ENCODE measurements at places on chromosomes 11 and 22. TPM values are rescaled to one million over a fixed set of nuclear protein-coding genes. Genes with fewer than 3 reads are reported as not detected.

DNA sequence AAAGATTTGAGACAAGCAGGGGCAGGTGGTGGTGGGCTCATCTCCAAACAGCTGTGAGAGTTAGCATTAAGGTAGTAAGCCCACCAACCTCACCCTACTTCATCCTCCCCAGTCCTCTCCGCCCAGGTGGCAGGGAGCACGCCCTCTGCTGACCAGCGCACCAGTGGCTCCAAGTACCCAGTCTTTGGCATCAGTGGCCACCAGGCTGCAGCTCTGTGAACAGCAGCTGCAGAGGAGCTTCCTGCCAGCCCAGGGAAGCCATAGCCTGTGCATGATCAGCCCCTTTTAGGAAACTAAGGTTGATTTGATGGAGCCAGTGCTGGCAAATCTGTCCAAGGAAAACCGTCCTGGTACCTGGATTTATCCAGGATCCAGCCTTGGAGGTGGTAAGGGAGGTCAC lies 21.7 kb downstream of the CAVIN3 start:
- peak; percentile 48 for DNase-seq

The TRIM51 gene
- total RNA-seq: not detected

The SMIM35 gene
- total RNA-seq: not detected

The KCNK7 gene
- total RNA-seq: not detected

DNA sequence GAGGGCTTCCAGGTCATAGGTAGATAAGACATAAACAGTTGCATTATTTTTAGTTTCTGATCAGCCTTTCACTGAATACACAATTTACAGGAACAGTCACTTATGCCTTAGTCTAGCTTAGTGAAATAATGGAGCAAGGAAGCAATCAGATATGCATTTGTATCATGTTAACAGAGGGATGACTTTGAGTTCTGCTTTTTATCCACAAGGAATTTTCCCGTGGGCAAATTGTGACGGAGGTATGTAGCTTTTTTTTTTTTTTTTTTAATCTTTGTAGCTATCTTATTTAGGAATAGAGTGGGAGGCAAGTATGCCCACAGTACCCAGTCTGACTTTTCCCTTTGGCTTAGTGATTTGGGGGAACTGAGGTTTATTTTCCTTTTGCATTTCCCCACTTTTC lies 3.4 kb upstream of the NLRP10 start:
- no peak for DNase-seq

DNA sequence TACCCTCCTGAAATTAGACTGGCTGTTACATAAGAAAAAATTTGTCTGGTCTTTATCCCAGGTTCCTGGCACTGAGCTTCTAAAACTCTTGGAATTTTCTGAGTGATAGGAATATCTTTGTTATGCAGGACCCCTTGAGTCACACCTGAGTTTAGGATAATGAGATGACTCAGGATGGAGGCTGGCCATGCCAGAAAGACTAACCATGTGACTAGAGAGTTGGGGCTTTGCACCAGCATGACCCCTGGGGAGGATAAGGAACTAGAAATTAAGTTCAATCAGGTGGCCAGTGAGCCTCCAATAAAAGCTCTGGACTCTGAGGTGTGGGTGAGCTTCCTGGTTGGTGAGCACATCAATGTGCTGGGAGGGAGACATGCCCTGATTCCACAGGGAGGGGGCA lies 88.1 kb downstream of the XRRA1 start:
- no peak for DNase-seq

DNA sequence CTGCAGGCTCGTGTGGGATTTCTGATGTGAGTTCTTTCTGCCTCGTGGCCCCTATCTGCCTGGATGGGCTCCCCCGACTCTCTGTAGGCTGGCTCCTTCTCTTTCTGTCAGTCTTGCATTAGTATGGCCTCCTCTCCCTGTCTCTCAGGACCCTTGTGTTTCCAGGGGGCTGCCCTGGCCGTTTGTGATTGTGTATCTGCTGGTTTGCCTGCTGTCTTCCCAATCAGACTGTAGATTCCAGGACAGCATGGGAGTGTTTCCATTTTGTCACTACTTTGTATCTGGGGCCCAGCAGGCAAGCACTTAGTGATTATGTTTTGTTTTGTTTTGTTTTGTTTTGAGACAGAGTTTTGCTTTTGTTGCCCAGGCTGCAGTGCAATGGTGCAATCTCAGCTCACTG lies 25.6 kb downstream of the SNAP29 start:
- DNase-seq: no peak

- DNase-seq: no peak
Observed at GRCh38 chr22:40312050-40312449, 34.2 kb upstream of the ADSL start.

- no peak for DNase-seq
Observed at GRCh38 chr11:34266090-34266912, 91.5 kb downstream of the ABTB2 start.

DNA sequence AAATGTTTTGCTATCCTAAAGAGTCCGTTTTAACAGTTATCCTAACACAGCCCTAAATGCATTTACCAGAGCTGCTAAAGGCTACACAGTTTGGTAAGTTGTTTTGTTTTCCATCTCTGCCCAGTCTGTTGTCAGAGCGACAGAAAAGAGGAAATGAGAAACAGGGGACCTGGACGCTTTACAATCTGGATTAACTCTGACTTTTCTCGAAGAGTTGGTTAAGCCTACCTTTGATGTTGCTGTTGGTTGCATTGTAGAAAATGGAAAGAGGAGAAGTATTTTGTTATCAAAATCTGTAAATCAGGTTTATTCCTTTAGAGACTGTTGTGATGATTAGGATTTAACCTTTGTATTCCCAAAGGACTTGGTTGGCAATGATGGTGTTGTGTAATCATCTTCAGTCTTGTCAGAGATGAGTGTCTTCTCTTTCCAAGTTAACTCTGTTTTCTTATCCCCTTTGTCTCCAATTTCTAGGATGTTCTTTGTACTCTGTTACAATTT lies 481 bp downstream of the ANGPTL5 start:
- no peak for DNase-seq

- no peak for DNase-seq
Observed at GRCh38 chr11:25612806-25613205, 719.1 kb upstream of the ANO3 start.

The PRODH gene
- total RNA-seq: 133 TPM

- no peak for DNase-seq
Observed at GRCh38 chr11:82818409-82819043, 81.7 kb downstream of the PRCP start.

The DEUP1 gene
- not detected for total RNA-seq

DNA sequence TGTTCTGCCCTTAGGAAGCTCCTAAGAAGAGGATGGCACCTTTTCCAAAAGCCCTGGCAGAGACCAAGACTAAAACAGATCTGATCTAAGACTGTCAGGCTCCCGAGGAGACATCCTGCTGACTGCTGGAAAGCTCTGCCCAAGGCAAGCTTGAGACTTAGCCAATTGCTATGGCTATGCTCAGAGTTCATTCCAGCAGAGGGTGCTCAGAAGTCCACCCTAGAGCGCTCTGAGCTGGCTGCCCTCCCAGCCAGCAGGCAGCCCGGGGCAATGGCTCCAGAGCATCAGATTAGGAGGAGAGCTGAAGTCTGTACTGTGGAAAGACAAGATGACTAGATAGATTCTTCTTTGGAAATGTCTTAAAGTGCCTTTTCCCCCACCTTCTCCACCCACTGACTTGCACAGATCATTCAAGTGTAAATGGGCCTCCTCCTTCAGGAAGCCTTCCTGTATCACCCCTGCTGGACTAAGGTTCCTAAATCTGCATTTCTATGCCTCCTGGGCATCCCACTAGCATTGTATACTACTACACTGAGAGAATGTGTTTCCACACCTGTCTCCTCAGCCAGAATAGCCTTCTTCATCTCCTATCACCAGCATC lies 23.4 kb downstream of the LRRC55 start:
- DNase-seq: no peak

Data from upper lobe of left lung (tissue), 6 donors.